ENCODE measurements at places on chromosomes 12 and 14.

DNA sequence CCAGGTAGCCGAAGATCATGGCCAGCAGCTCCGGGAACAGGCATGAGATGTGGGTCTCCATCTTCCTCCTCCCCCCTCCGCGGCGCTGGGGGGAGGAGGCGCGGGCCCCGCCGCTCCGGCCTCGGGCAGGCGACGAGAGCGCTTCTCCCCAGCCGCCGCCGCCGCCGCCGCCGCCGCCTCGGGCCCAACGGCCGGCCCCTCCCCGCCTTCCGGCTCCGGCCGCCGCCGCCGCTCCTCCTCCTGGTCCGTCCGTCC is 448 bp downstream of the FBXL14 start:
- DNase-seq: no peak

DNA sequence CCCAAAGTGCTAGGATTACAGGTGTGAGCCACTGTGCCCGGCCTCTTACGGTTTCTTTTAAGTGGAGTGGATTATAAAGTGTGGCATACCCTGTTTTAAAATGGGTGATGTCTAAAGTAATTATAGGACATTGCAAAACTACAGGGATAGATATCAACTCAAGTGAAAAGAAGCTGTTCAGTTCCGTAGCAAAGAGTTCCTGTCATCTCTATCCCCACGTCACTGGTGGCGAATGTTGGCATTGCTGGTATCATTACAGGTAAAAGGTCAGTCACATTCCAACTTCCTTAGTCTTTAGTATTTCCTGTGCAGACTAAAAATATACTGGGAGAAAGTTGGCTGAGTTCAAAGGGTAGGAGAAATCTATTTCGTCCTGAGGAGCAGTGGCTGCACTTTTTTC is 95.6 kb upstream of the SLC38A2 start:
- no peak for DNase-seq

DNA sequence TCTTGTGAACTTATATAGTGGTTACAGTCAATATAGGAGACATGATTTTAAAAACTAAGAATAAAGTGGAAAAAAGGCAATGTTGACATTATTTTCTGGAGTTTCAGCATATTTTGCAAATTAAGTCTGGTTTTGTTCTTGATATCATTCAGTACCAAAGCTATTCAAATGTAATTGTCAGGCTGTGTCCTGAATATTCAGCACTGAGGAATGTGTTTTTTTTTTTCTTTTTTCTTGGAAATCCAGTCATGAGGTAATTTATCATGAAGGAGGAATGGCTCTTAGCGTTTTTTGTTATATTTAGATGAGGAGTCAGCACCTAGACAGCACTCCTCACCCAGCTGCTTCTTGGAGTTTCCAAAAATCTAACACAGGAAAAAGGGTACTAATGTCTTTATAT is 225.5 kb downstream of the CCDC91 start:
- no peak for DNase-seq

GRCh38 chr12:94318181-94318580 is 141.5 kb downstream of the CEP83 start:
- DNase-seq: no peak

GRCh38 chr14:61479746-61480502 is 158.5 kb downstream of the PRKCH start:
- DNase-seq: no peak

DNA sequence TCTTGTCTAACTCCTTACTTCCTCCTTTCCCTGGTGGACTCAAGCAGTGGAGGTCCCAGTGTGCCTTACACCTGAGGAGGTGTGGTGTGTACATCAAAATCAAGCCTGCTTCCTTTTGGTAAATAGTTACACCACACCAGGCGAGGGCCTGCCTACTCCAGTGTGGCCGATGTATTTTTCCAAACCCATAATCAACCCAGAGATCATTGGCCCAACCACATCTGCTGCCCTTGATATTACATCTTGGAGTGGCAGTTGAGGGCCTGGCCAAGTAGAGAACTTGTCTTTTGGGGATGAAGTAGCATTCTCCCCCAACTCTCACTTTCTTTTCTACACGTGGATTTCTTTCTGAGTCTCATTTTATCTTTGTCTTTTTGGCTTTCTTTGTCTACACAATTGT is 187.4 kb downstream of the EFCAB11 start:
- DNase-seq: no peak

GRCh38 chr12:131850856-131851559 is 22.8 kb downstream of the MMP17 start:
- peak; percentile 83 for DNase-seq

- DNase-seq: peak; percentile 65
These were observed 30.8 kb downstream of the TSPAN9 start for GRCh38 chr12:3107954-3108353.

DNA sequence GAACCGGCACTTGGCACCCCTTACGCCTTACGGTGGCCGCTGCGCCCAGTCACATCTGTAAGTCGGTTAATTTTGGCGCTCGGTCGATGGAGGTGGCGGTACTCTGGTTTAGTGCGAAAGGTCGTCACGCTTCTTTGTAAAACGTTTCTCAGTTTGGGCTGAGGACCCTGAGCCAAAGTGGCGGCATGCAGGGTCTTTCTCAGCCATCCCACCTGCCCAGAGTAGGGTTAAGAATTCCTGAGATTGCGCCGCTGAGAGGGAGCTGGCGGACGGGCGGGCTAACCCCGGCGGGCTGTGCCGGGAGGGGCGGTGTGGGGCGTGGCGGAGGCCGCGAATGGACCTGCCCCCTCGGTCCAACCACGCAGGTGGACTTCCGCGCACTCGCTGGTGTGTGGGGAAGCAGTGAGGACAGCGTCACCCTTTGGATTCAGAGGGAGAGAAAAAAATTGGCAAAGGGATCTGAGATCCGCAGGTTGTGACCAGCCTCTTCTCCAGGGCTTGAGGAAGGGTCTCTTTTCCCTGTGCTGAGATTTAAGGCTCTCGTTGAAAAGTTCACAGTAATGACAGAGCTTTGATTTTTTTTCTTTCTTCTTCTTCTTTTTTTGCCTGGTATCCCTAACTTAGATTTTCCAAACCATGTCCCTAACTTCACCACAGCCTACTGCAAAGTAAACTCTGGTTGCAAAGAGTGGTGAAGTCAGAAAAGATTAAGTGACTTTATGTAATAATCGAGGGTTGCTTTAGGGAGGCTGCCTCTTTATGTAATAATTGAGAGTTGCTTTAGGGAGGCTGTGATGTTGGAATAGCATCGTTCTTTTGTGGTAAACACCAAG is 602 bp upstream of the FBXO33 start:
- DNase-seq: peak; percentile 97

DNA sequence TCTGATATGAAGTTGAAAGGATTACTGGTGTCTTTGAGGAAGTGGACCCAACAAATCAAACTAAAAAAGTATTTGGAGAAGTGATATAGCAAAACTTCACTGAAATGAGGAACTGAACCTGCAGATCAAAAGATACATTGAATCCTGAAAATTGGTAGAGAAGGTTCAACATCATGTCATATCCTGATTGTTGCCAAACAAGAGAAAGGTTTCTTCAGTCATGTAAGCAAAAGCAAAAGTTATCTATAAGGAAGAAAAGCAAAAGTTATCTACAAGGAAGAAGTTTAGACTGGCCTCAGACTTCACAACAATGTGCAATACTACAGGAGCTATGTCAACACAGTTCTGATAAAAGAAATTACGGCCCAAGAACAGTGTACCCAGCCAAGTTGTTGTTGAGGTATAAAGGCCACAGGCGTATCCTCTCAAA is 142.7 kb downstream of the RAD51B start:
- no peak for DNase-seq

Measured in islet precursor cell (in vitro differentiated cells).